ENCODE measurements at places on chromosomes 5 and 9.

- no peak for DNase-seq
Measured at GRCh38 chr9:16930578-16930977, 60.1 kb upstream of the BNC2 start.

DNA sequence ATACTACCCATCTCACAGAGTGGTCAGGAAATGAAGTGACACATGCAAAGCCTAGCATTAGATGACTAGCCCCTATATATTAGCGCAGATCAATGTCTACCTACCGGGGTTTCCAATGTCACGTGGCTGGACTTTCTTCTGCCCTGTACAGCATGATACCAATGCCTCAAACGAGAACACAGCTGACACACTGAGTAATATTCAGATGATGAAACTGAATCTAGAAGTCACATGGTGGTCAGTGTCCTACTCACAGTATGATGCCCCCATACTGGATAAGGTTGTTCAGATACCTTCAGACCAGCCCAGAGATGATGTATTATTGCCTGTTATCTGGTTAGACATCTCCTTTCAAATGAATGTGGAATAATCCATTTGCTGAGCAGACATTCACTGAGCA lies 71.1 kb upstream of the FRRS1L start:
- no peak for DNase-seq

- DNase-seq = no peak
Measured at GRCh38 chr9:17476401-17476800, 102.5 kb upstream of the SH3GL2 start.

GRCh38 chr5:109825450-109825849 lies 135.7 kb downstream of the MAN2A1 start:
- no peak for DNase-seq

- no peak for DNase-seq
Measured at GRCh38 chr5:137190031-137190430, 309.1 kb downstream of the SPOCK1 start.

DNA sequence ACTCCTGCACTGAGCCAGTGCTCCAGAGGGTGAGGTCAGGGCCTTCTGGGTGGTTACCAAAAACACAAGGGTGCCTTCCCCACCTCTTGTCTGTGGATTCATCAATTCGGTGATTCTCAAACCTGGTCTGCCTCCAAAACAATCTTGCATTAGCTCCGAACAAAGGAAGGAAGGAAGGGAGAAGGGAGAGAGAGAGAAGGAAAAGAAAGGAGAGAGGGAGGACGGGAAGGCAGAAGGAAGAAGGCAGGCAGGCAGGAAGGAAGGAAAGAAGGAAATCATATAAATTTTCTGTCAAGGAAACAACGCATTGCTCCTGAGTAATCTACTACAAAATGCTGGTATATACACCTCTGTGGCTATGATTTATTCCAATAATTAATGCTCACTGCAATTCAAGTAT lies 39.3 kb downstream of the MYO10 start:
- DNase-seq = no peak

DNA sequence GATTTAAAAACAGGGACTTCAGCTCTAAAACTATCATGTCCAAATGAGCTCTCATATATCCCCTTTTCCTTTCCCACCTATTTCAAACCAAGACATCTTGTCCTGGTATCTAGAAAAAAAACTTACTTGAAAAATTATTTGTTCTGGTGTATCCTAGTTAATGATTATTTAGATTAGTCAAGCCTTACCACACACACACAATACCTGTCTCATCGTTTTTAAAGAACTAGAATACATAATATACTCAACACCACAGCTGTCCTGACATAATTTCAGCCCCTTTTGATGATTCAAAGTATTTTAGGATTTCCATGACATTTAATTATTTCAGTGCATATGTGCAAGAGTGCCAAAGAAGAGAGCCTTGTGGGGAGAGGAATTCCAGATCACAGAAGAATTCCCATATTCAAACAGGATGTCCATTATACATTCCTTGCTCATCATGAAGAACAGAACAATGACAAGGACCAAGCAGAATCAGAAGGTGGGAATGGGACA lies 233.7 kb downstream of the SMARCA2 start:
- DNase-seq = no peak
